ENCODE measurements at places on chromosomes 6 and 20.

GRCh38 chr6:135073217-135073616, 18.6 kb upstream of the HBS1L start:
- no peak for DNase-seq

GRCh38 chr6:149190224-149190831, 127.2 kb upstream of the TAB2 start:
- no peak for DNase-seq

- DNase-seq = no peak
These were observed 110.9 kb downstream of the GFRAL start for GRCh38 chr6:55438203-55438602.

- no peak for DNase-seq
These were observed 41.2 kb downstream of the SLX4IP start for GRCh38 chr20:10476319-10476724.

- DNase-seq = no peak
These were observed 26.8 kb downstream of the TRAM2 start for GRCh38 chr6:52550014-52550575.

DNA sequence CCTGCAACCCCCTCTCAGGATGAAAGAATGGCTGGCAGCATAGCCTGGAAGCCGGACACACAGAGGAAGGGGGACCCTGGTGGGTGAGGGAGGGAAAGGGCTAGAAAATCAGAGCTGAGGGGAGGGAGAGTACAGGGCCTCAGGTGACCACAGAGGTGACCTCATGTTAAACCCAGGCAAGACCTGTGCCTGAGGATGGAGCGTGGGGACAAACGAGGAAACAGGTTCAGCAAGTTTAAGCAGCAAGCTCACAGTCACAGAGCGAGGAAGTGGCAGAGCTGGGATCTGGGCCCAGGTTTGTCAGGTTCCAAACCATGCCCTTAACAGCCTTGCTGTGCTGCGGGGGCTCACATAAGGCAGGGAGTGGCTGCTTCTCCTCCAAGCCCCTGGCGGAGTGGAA, 4.0 kb upstream of the BPI start:
- DNase-seq = no peak

DNA sequence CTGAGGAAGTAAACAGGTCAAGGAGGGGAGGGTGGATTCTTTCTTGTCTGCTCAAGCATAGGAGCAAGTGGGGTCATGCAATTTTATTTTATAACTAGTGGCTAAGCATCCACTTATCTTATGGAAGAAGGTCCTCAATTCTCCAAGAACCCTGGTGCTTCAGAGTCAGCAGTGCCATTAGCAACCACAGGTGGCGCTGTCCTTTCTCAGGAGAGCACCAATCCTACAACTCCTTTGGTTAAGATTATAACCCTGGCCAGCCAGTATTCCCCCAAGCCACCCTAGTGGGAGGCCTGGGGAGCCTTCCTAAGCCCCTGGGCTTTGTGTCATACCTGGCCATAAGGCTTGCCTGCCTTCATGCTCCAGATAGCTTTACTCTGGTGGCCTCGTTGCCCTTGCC, 60.7 kb downstream of the PCSK2 start:
- DNase-seq = no peak

DNA sequence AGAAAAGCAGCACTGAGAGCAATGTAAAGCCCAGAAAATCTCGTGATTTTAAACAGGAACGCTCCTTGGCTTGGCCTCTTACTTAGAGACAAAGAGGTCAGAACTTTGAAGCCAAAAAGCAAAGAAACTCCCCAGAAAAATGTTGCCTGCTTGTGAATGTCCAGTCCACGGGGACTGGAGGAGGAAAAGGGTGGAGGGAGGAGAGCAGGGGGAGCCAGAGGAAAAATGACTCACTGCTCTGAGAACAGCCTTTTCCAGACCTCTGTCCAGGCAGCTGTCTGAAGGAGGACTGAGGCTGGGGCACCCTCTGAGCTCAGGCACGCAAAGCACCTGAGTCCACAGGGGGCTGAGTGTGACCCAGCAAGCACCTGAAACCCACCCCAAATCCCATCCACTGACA, 64.7 kb downstream of the TRAM2 start:
- DNase-seq = no peak

DNA sequence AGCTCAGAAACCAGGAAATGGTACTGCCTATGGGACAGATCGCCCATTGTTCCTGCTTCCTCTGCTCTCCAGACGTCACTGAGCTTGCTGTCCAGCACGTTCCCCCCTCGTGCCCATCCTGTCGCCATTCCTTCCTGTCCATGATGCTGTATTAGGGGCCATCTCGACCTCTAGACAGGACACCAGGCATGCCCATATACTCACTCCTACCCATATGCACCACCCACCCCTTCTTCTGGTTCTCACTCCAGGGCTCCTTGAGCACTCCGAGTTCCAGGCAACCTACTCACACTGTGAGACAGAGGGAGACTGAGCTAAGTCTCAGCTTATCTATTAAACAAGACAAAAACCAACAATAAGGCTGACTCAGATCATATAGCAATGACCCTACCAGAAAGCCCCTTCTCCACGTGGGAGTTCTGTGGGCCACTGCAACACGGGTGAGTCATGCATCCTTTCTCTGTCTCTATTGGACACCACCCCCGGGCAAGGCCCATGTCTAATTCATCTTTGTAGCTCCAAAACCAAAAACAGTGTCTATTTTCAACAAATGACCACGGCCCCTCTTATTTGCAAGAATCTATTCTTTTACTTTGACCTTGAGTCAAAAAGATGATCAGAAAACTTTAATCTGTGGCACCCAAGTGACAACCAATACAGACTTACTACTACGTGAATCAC, 65.7 kb downstream of the PSMG4 start:
- DNase-seq = no peak

DNA sequence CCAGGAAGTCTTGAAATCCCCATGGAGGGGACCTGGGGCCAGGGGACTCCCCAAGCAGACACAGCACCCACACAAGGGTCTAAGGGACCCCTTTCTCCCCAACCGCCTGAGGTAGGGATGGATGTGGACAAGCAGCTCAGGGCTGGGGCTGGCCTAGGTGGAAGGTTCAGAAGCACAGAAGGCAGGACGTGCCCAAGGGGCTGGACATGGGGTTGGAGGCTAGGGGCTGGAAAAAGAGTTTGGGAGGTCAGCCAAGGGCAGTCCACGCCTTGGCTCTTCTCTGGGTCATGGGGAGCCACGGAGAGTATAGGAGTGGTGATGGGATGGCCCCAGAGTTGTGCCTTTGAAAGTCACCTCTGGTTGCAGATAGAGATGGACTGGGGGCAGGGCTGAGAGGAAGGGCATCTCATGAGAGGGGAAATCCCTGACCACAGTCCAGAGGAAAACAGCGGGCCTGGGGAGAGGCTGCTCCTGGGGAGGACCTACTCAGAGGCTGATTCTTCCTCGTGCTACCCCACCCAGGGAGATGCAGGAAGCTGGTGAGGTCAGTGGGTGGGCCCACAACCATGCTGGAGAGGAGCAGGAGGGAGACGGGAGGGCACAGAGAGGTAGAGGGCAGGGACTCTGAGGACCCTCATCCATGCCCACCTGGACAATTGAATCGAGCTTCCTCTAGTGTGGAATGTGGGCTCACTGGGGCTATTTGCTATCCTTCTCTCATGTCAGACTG, 2.5 kb upstream of the HSPA12B start:
- DNase-seq = no peak

DNA sequence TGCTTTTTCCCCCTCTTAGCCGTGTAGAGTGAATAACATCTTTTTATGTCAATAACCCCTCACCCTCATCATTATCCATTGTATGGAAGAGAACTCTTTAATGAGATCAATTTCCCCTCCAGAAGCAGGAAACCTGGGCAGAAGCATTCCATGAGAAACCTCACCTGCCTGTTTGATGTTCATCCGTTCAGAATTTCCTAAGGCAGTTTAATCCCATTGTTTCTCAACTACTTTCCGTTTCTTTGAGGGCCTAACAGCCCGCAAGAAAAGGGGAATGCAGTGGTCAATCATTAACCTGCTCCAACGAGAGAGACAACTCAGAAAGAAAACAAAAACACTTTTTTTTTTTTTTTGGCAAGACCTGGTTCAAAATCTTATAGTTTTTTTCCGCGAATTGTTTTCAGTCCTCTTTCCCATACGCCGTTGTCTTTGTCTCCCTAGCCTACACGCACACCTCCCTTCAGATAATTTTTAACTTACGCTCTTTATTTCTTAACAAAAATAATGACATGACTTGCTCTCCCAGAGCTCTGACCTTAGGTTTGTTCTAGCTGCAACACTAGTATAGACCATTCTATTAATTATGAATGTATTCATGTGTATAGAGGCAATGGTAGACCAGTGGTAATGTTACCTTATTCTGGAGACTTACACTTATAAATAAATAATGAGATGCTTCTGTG, 25.6 kb upstream of the ID4 start:
- no peak for DNase-seq

- DNase-seq = peak; percentile 12
These were observed 10.1 kb upstream of the PYGB start for GRCh38 chr20:25237610-25238318.

Data from esophagus squamous epithelium (tissue), 5 donors.